ENCODE measurements at places on chromosomes 7 and 10. TPM values are rescaled to one million over a fixed set of nuclear protein-coding genes. Genes with fewer than 3 reads are reported as not detected.

Gene MSRB2
- 18.5 TPM for total RNA-seq

Gene GIMAP4
- total RNA-seq: 1.8 TPM

Gene HIP1
- total RNA-seq: 3.1 TPM

Gene SNCG
- total RNA-seq: 5.3 TPM

Gene NKX2-3
- total RNA-seq: not detected

Gene CPVL
- not detected for total RNA-seq

Gene PRLHR
- not detected for total RNA-seq

Gene CYP2E1
- not detected for total RNA-seq

Gene NUP42
- total RNA-seq: 12.5 TPM

Gene HDAC9
- total RNA-seq: 6.9 TPM

Gene MYO3A
- not detected for total RNA-seq

Gene EIF4H
- 257 TPM for total RNA-seq

Gene ST7
- total RNA-seq: 12.8 TPM

Gene PPP3CB
- total RNA-seq: 27.2 TPM

Gene PTPRZ1
- total RNA-seq: not detected
